ENCODE measurements at places on chromosomes 3 and 15. TPM values are rescaled to one million over a fixed set of nuclear protein-coding genes. Genes with fewer than 3 reads are reported as not detected.

GRCh38 chr3:72447059-72447946 is 400.9 kb downstream of the SHQ1 start:
- peaks cover 44% of the 10 kb centered on the region for H3K4me1 ChIP-seq
- DNase-seq, result peak; percentile 90
- H3K36me3 ChIP-seq, result peaks cover 3% of the 10 kb centered on the region

DNA sequence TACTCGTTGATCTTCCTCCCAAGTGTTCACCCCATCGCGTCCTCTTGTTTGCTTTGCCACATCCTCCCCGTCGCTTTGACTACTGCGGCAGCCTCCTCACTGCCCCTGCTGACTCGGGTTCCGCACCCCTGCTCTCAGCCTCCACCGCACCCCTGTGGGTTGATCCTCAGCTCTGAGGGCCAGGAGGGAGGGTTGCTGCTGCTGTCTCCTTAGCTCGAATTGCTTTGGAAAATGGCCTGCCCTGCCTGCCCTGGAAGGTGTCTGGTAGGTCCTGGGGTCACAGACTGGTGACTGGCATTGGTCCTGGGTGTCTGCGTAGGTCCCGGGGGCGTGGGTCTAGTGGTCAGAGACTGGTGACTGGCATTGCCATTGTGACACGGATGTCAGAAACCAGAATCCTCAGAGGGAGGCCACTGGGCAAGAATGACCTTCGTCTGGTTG is 9.4 kb downstream of the MUC4 start:
- no peak overlapping the region for H3K4me3 ChIP-seq
- no peak overlapping the region for H3K27ac ChIP-seq
- H3K36me3 ChIP-seq, result no peaks in the 10 kb centered on the region
- no peak for DNase-seq
- peaks cover 12% of the 10 kb centered on the region for H3K4me1 ChIP-seq
- peaks cover 21% of the 10 kb centered on the region for H3K27me3 ChIP-seq

- no peak overlapping the region for H3K27ac ChIP-seq
- DNase-seq, result no peak
- H3K4me3 ChIP-seq, result no peak overlapping the region
- peaks cover 2% of the 10 kb centered on the region for H3K27me3 ChIP-seq
Measured at GRCh38 chr15:87609894-87610293, 646.6 kb downstream of the NTRK3 start.

Gene LRTM1
- not detected for total RNA-seq

DNA sequence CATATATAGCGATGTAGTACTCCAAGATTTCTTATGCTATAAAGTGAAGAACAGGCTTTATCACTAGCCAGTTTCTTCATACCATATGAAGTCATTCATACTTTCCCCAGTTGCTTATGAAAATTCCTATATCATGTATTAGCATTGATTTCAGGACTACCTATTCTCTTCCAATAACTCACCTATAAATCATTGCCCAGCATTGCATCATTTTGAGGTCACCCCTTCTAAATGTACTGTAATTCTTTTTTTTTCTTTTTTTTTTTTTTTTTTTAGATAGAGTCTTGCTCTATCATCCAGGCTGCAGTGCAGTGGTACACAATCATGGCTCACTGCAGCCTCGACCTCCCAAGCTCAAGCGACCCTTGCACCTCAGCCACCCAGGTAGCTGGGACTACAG is 27.1 kb downstream of the RTP3 start:
- DNase-seq, result no peak
- H3K4me3 ChIP-seq, result no peak overlapping the region
- H3K36me3 ChIP-seq, result no peaks in the 10 kb centered on the region
- H3K27me3 ChIP-seq, result peaks cover 3% of the 10 kb centered on the region
- no peaks in the 10 kb centered on the region for H3K4me1 ChIP-seq

Gene PLD1
- 0.89 TPM for total RNA-seq

Gene SPINT1
- 1.3 TPM for total RNA-seq

GRCh38 chr3:38274864-38275649 is 7.0 kb upstream of the SLC22A14 start:
- H3K4me3 ChIP-seq, result no peak overlapping the region
- peaks cover 2% of the 10 kb centered on the region for H3K36me3 ChIP-seq

GRCh38 chr15:94306700-94307650 is 75.6 kb downstream of the MCTP2 start:
- H3K36me3 ChIP-seq, result no peaks in the 10 kb centered on the region
- peak overlapping the region; percentile 61 for H3K27ac ChIP-seq
- no peaks in the 10 kb centered on the region for H3K27me3 ChIP-seq
- H3K4me1 ChIP-seq, result no peaks in the 10 kb centered on the region

DNA sequence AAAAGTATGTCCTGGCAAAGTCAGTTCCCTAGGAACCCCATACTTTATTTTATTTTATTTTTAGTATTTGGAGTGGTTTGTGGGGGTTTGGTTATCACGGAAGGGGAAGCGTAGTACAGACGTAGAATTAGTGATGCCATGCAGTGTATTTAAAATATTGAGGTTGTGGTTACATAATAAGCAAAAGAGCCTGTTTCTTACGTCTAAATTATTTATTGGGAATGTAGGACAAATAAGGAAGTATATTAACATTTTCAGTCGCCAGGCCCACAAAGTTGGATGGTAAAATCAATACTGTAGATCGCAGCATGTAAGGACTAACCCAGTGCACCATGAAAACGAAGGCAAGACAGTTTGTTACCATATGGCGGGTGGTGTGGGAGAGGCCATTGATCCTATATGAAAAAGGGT is 558 bp downstream of the DTWD1 start:
- peaks cover 22% of the 10 kb centered on the region for H3K36me3 ChIP-seq
- no peak for DNase-seq
- H3K27ac ChIP-seq, result peak overlapping the region; percentile 41
- peaks cover 45% of the 10 kb centered on the region for H3K4me1 ChIP-seq
- peak overlapping the region; percentile 96 for H3K4me3 ChIP-seq

- H3K27me3 ChIP-seq, result no peaks in the 10 kb centered on the region
- no peak for DNase-seq
- H3K4me3 ChIP-seq, result no peak overlapping the region
- H3K27ac ChIP-seq, result no peak overlapping the region
Measured at GRCh38 chr3:177626045-177626444, 428.8 kb upstream of the TBL1XR1 start.

GRCh38 chr3:187912007-187912406 is 166.7 kb upstream of the BCL6 start:
- no peak overlapping the region for H3K27ac ChIP-seq
- no peak for DNase-seq
- H3K4me3 ChIP-seq, result no peak overlapping the region
- peaks cover 19% of the 10 kb centered on the region for H3K4me1 ChIP-seq
- H3K27me3 ChIP-seq, result no peaks in the 10 kb centered on the region
- H3K36me3 ChIP-seq, result no peaks in the 10 kb centered on the region

Gene C3orf70
- 15.9 TPM for total RNA-seq

DNA sequence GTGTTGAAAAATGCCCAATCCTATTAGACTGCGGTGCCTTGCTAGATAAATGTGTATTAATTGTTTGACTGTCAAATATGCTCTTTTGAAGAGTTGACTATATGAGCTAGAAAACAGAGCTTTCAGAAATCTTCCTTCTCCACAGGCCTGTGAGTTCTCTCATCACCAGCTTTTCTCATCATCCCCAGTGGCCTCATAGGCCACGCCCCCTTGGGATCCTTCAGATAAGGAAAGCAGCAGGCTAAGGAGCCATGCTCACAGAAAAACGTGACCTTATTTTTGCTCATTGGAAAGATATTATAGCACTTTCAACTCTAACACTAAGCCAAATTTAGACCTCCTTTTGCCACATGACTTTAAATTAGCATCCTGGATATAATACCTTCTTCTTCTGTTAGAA is 514.4 kb upstream of the ARRDC4 start:
- no peak overlapping the region for H3K27ac ChIP-seq
- H3K4me3 ChIP-seq, result no peak overlapping the region
- H3K4me1 ChIP-seq, result no peaks in the 10 kb centered on the region

DNA sequence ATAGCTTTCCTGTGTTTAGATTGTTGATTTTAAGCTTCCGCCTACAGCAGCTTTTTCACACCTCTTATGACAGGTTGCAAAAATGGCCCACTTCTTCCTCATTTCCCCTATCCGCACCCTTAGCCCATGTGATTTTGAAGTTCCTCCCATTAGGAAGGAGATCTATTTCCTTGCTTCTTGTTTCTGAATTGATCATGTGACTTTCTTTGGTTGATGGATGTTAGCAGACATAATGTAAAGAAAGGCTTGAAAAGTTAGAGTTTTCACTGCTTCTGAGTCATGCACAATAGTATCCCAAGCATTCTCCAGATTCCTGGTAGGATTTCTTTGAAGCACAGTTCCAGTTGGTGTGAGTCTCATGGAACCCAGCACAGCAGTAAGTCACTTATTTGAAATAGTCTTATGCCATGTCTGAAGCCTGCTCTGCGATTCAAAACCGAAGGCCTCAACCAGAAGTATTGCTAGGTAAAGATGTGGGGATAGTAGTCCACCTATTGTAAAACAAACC is 76.6 kb downstream of the EDEM1 start:
- H3K36me3 ChIP-seq, result no peaks in the 10 kb centered on the region
- DNase-seq, result no peak
- H3K27me3 ChIP-seq, result no peaks in the 10 kb centered on the region

DNA sequence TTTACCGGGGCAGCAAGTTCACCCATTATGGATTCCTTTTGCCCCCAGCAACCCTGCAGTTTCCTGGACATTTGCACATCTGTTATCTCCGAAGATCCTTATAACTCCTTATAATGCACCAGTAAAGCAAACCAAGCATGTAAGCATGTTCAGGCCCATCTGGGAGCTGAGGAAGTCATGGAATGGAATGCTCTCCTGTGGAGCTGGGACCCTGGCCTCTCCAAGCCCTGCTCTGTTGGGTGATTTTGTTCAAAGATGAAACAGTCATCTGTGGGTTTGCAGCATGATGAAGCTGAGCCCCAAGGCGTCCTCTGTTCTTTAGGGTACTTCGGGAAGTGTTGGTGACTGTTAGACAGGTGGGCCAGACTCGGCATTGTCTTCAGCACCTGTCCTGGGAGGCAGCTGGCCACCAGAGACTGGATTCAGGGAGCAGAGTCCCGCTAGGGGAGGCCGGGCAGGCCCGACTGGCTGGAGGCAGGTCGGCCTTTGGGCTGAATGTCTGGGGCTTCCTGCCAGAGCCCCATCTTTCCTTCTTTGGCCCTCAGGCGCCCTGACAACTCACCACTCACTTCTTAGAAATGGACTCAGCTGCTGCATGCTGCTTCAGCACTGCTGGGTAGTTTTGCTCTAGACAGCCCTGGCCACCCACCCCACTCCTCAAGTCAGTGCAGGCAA is 3.9 kb downstream of the DNAH1 start:
- no peak overlapping the region for H3K4me3 ChIP-seq
- H3K27me3 ChIP-seq, result peaks cover 10% of the 10 kb centered on the region
- no peak overlapping the region for H3K27ac ChIP-seq
- no peaks in the 10 kb centered on the region for H3K36me3 ChIP-seq

Gene HYAL3
- total RNA-seq, result 4.4 TPM

DNA sequence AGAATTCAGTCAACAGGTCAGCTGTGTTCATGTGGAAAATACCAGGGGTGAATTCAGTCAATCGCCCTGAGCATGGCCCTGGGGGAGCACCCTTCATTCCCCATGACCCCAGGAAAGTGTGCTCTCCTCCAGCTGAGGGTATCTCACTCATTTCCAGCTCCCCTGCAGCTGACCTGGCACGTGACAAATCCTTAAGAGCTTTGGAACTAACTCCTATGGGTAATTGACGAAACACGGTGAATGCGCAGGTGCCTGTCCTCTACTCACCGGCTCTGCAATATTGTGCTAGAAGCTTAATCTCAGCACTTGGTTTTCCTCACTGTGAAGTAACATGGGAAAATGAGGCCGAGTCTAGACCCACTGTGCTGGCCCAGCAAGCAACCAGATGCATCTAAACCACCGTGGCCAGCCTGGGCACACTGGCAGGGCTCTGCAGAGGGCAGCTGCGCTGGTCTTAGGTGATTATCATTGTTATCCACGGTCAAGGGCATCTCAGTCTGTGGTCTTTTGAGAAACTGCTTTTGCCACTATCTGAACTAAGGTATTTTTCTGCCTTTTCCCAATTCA is 63.1 kb downstream of the SPSB4 start:
- peaks cover 18% of the 10 kb centered on the region for H3K4me1 ChIP-seq
- peaks cover 25% of the 10 kb centered on the region for H3K36me3 ChIP-seq
- DNase-seq, result no peak
- H3K4me3 ChIP-seq, result no peak overlapping the region

DNA sequence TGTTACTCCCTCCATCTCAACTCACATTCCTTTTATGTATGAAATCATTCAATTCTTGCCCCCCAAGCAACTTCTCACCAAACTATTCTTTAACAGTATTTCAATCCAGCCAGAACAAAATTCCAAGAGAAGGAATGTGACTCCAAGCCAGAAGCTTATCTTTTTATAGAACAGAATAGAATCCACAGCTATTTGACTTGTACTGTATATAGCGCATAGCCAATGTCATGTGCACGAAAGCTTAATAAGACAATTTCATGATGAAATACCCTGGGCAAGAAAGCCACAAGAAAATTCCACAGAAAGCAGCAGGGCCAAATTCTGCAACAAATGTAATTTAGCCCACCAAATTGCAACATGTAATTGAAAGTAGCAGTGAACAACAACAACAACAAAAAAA is 127.6 kb upstream of the UBE2E2 start:
- no peak overlapping the region for H3K27ac ChIP-seq
- no peaks in the 10 kb centered on the region for H3K27me3 ChIP-seq
- H3K36me3 ChIP-seq, result no peaks in the 10 kb centered on the region
- no peaks in the 10 kb centered on the region for H3K4me1 ChIP-seq
- H3K4me3 ChIP-seq, result no peak overlapping the region

Gene ROPN1
- total RNA-seq, result not detected

GRCh38 chr3:196974661-196975060 is 6.0 kb upstream of the PIGZ start:
- no peak overlapping the region for H3K4me3 ChIP-seq
- peaks cover 17% of the 10 kb centered on the region for H3K27me3 ChIP-seq
- H3K36me3 ChIP-seq, result peaks cover 2% of the 10 kb centered on the region
- no peak overlapping the region for H3K27ac ChIP-seq
- H3K4me1 ChIP-seq, result peaks cover 7% of the 10 kb centered on the region
- no peak for DNase-seq

- peaks cover 12% of the 10 kb centered on the region for H3K4me1 ChIP-seq
- peaks cover 35% of the 10 kb centered on the region for H3K36me3 ChIP-seq
- H3K4me3 ChIP-seq, result no peak overlapping the region
- no peak overlapping the region for H3K27ac ChIP-seq
- no peaks in the 10 kb centered on the region for H3K27me3 ChIP-seq
- no peak for DNase-seq
Measured at GRCh38 chr15:92933831-92934230, 33.7 kb downstream of the CHD2 start.

Gene GNL3
- total RNA-seq, result 142 TPM

GRCh38 chr15:41866872-41867579 is 26.8 kb downstream of the SPTBN5 start:
- no peaks in the 10 kb centered on the region for H3K27me3 ChIP-seq
- H3K36me3 ChIP-seq, result no peaks in the 10 kb centered on the region
- DNase-seq, result no peak
- H3K27ac ChIP-seq, result peak overlapping the region; percentile 67

Gene MYO1E
- total RNA-seq, result 34.5 TPM

- no peak for DNase-seq
- H3K27ac ChIP-seq, result no peak overlapping the region
- H3K4me1 ChIP-seq, result peaks cover 4% of the 10 kb centered on the region
- H3K36me3 ChIP-seq, result no peaks in the 10 kb centered on the region
- H3K4me3 ChIP-seq, result no peak overlapping the region
Measured at GRCh38 chr3:187242435-187242834, 45.1 kb downstream of the RTP1 start.

Gene TUSC2
- total RNA-seq, result 35.0 TPM

All from neural crest cell (in vitro differentiated cells).